ENCODE measurements at places on chromosomes 12 and 14.

DNA sequence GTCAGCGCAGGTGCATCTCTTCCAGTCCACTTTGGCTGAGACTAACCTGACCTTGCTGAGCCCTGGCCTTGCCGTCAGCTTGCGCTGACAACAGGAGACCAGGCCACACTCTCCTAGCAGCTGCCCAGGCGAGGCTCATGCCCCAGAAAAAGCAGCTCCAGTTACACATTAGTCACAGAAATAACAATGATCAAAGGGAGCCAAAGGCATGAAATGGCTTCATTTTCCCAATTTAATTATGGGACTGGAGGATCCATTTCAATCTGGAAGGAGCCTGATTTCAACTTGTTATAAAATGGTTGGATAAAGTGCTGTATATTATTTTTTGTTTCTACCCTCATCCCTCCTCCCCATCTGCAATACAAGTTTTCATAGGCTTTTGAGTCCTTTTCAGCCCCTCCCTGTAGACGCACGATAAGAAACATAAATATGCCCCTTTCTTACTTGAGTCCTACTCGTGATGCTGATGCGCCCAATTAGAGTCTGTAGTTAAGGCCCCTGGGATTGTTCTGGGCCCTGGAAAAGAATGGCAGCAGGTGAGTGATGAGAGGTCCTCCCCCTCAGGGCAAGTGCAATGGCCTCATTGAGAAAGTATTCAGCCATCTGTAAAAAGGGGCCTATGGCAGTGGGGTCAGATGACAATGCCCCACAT is 376.0 kb downstream of the C12orf75 start:
- peak; percentile 63 for DNase-seq

DNA sequence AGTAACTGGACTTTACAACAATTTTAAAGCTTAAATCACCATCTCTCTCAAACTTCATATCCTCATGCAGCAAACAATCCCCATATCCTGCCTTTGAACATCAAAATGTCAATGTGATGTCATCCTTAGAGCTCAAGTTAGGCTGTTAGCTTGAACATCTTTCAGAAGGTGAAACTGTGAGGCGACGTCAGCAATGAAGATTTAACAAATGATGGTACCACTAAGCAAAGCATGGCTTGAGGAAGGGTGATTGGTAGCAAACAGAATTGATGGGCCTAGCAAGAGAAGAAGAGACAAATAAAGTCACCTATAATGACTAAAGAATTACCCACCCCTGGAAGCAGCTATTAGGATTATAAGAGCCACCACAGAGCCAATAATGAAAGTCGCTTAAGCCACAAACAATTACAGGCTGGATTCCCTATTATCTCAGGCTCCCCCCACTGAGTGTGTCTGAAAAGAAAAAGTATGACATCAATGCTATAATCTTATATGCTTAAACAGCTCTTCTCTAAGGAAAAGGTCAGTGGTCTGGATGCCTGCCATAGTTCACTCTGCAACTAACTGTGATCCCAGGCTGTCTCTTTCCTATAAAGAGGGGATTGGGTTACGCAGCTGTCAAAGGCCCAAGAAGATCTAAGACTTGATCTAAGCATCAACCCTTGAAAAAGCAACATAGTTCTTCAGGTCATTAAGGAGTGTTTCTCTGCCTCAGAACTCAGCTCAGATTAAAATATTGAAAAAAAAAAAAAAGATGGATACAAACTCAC is 18.1 kb downstream of the EGLN3 start:
- no peak for DNase-seq

GRCh38 chr12:8860165-8860961 is 37.9 kb downstream of the A2ML1 start:
- DNase-seq: peak; percentile 65

DNA sequence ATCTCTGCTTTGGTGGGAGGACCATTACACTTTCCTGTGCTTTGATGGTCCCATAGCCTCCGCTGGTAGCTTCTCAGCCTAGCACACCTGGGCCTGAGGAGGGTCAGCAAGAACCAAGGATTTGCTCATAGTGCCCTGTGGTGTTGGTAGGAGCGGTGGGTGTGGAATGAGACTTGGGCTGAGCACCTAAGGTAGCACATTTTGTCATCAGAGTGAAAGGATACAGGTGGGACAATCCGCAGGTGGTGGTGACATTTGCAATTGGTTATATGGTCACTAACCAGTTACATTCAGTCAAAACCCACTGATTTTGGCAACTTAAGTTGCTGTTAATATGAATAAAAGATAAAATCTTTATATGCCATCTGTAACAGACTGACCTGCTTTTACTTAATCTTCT is 46.7 kb downstream of the TTC6 start:
- no peak for DNase-seq

- no peak for DNase-seq
These were observed 24.8 kb downstream of the SLC25A29 start for GRCh38 chr14:100281286-100282082.

DNA sequence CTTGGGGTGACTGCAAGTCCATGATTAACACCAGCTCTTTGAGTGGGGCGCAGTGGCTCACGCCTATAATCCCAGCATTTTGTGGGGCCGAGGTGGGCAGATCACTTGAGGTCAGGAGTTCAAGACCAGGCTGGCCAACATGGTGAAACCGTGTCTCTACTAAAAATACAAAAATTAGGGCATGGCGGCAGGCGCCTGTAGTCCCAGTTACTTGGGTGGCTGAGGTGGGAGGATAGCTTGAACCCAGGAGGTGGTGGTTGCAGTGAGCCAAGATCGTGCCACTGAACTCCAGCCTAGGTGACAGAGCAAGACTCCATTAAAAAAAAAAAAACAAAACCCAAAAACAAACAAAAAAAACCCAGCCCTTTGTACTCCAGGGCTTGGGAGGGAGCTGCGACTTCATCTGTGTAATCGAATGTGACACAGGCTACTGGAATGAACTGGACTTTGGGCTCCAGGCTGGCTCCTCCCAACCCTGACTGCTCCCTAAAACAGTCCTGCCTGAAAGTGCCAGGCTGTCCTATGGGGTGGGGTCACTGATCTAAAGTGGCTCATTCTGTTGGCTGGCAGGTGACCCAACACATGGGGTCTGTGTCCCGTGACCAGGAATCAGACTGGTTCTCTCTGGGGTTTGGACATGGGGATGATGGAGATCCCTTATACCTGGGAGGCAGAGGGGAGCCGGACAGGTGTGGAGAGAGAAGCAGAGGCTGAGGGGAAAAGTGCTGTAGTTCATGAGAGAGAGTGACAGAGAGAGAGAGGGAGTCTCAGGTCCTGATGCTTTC is 9.3 kb upstream of the C12orf43 start:
- DNase-seq: peak; percentile 61

- no peak for DNase-seq
These were observed 34.8 kb downstream of the PLXNC1 start for GRCh38 chr12:94182986-94183707.

DNA sequence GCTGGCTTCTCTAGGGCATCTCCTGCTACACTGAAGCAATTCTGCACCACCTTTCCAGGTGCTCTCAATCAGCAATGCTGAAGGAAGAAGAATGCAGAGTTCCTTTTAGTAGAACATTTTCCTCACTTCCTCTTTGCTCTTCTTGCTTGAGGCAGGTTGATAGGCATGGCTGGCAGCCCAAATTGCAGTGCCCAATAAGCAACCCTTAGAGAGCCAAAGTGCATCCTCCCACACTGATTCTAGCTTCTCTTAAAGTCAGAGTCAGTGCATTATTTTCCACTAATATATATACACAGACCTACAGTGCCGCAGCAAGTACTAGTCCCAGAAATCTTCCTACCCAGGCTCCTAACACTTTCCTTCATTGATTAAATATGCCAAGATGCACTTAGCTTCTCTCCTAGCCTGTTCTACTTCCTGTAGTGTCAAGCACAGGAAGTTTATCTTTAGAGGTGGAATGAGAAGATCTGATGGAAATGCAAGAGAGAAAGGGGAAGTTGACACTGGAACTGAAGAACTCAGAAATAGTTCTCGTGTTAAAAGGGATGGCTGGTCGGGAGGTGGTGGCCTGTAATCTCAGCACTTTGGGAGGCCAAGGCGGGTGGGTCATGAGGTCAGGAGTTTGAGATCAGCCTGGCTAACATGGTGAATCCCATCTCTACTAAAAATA is 132.7 kb downstream of the SSPN start:
- no peak for DNase-seq

DNA sequence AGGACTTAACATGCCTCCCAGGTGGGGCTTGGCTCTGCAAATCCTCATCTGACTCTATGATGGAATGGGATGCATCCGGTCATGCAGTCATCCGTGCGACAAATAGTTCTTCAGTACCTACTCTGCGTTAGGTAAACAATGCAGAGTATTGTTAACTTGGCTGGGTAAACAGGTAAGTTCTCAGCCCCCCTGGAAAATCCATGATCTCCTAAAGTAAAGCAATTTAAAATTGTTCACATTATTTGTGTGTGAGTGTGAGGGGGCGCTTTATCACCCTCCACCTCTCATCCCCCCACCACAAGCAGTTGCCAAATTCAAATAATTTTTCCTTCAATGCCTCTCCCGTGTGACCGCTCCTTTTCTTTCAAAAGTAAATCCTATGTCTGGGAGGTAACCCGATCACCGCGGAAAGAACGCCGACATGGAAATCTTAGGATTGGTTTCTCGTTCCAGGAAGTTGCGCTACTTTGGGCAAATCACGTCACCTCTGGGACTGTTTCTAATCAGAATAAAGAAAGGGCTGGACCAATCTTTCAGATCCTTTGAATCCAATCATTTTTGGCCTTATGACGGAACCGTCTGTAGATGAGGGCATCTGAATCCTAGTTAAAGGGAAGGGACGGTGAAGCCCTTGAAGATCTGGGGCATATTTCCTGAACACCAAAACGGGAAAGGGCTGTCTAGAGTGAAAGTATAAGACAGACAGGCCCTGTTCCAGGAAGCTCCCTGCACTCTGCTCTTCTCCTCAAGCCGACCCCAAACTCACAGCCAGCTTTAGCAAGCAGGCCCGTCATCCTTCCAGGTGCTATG is 44.0 kb upstream of the SINHCAF start:
- peak; percentile 75 for DNase-seq

GRCh38 chr12:90243211-90243610 is 534.6 kb upstream of the ATP2B1 start:
- no peak for DNase-seq

- DNase-seq: no peak
These were observed 73.2 kb upstream of the VRK1 start for GRCh38 chr14:96723946-96724345.

DNA sequence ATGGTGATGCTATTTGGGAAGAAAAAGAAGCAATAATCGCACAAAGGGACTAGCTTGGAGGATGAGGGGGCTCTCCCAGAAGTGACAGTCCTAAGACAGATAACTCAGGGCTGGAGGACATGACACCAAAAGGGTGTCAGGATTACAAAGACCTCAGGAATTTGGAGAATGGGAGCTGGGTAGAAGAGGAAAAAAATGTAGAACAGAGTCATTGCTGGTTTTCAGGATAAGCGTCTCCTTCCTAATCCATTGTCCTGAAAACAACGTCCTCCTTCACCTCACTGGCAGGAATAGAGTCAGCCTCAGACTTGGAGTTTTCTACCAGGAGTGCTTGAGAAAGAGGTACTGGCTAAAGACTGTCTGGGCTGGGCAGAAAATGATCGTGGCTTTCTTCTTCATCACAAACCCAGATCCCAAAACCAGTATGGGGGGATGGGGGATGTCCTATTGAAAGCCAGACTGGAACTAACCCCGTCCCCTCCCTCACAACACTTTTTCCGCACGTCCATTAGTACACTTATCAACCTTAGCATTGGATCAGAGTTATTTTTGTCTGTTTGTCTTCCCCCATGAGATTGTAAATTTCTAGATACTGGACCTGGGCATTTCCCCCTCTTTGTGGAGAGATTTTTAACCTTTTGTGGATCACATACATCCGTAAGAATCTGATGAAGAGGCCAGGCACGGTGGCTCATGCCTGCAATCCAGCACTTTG is 14.3 kb downstream of the B4GALNT3 start:
- no peak for DNase-seq

DNA sequence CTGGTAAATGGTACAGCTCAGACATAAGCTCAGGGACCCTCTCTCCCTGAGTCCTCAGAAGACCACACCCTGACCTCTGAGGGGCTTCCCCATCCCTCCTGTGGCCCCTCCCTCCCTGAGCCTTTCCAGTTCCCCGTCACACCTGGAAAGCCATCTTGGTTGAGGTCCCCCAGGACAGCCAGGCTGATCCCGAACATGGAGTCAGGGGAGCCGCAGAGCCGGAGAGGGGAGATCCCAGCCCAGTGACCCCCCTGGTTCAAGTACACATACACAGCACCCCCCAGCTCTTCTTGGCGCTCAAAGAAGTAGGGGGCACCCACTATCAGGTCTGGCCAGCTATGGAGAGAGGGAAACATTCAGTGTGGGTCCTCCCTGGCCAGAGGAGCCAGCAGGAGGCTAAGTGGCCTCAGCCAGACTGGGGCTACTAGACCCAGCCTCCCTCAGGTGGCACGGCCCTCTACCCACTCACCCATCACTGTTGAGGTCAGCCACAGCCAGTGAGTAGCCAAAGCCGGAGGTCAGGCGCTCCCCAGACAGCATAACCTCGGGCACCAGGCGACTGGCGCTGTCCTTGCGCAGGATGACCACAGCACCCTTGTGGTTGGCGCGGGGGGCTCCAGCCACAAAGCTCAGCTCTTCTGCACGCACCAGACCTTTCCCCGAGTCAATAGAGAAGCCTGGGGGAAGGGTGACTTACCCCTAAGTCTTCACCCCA is 9.3 kb downstream of the ITGA7 start:
- DNase-seq: no peak
